ENCODE measurements at places on chromosomes 12 and 14.

DNA sequence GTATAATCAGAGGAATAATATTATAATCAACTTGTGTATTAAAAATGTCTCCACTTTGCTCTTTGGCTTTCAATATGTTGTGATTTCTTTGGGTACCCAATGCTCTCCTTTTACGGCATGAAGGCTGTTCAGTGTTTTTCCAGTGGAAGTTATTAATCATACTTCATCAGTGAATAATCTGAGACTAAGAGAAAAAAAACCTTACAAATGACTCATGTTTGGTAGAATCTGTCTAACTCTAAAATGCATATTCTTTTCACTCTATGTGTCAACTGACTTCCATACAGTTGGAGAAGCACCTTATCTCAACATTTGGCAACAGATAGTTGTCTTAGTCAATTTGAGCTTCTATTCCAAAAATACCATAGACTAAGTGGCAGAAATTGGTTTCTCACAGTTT, 82.2 kb downstream of the PTPRO start:
- no peak for DNase-seq

- no peak for DNase-seq
These were observed 156.7 kb downstream of the TMTC3 start for GRCh38 chr12:88298761-88299242.

DNA sequence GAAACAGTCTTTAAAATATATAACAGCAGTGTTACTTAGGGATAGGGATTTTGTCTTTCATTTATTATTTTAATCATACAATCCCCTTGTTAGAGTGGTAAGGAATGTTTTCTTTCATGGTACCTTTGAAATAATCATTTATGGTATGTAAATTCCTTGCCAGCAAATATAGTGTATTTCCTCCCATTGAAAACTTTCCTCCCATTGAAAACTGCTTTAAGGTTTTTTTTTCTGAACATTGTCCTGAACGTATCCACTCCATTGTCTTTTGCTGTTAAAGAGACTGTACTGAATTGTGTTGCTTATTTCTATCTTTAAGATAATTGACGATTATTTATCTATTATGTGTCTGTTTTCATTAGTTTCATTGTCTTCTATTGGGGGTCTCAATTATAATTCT, 83.5 kb downstream of the PPHLN1 start:
- no peak for DNase-seq

- DNase-seq = no peak
These were observed 64.7 kb downstream of the MAP3K9 start for GRCh38 chr14:70744641-70745040.

DNA sequence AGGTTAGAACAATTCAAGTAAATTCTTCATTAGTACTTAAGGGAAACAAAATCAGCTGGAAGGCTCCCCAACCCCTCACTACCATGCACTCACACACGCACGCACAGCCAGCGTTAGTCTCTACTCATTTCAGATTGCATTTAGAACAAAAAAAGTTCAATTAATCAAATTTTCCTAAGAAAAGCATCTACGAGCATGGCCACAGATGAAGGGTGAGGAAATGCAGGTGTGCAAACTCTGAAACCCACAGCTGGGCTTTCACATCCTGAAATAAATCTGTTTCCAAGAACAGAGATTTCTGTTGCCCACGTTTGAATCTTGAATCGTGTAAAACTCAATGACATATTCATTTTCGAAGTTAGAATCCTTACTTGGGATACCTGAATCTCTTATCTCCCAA, 62.6 kb downstream of the SEL1L start:
- no peak for DNase-seq

Data from DMS79 (cell line).